ENCODE measurements at places on chromosomes 2 and 18.

- DNase-seq: no peak
Observed at GRCh38 chr2:223460209-223460608, 142.0 kb downstream of the SCG2 start.

- no peak for DNase-seq
Observed at GRCh38 chr2:222577341-222577740, 78.6 kb downstream of the FARSB start.

GRCh38 chr2:20400787-20401488, 45.9 kb upstream of the RHOB start:
- DNase-seq: no peak

DNA sequence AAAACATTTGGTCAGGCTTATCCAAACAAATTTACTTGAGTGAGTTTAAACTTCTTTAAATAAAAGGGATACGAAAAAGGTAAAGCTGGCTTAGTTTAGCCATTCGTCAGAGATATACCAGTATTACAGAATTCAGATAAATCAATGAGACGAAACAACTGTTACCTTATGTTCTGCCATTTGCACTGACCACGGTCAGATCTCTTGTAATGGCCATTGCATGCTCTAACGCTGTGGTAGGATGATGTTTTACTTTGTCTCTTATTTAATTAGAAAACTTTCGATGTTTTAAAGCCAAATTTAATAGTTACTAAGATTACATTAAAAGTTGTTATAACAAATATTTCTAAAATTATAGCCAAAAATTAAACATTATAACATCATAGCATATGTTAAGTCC, 1.5 kb downstream of the C18orf54 start:
- DNase-seq: no peak

DNA sequence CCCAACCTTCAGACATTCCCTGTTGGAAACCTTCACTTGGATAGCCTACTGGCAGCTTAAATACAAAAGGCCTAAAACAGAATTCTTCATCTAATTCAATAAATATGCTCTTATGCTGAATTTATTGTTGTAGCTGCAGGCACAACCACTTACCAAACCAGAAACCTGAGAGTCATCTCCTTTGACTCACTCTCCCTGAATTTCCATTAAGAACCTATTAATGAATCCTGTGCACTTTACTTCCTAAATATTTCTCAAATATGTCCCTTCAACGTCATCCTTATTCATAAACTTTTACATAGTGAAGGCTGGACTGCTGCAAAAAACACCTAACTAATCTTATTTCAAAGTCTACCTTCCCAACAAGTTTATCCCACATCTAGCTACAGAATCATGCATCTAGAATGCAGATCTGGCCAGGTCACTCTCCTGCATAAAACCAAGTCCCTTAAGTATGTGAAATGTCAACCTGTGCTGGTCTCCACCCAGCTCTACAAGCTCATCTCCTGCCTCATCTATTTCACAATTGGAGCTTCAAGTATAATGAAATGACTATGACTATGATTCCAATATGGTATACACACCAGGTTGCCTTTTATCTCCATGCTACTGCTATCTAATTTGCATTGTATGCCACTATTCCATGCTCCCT, 354.2 kb downstream of the ZEB2 start:
- DNase-seq: no peak

GRCh38 chr2:75390169-75390568, 170.6 kb downstream of the EVA1A start:
- DNase-seq: peak; percentile 12

GRCh38 chr2:239013678-239013976, 165.7 kb downstream of the TWIST2 start:
- no peak for DNase-seq

GRCh38 chr2:163662141-163662780, 73.5 kb downstream of the FIGN start:
- DNase-seq: no peak

GRCh38 chr2:66082581-66082980, 352.3 kb upstream of the MEIS1 start:
- DNase-seq: no peak

DNA sequence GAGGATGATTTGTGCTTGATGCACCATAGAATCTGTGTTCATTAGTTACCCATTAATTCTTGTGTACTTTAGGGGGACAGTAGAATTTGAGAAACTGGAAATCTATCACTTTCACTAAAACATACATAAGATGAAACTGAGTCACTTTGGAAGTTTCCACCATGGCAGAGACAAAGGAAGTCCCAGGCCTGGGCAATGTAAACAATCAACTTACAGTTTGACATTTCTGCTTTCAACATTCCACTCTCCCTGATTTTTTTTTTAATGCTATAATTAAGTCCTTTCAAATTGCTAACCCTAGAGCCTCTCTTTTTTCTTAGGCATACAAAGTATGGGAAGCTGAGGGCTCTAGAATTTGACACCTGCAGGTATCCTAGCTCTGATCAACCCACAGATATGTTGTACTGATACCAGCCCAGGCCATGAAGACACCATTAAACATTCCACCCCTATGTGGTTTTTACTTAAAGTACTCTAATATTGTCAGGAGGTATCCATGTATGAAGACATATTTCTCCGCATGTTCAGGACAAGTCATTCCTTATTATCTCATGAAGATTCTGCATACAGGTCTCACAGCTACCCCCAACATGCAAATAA, 88.5 kb upstream of the GLS start:
- DNase-seq: no peak

DNA sequence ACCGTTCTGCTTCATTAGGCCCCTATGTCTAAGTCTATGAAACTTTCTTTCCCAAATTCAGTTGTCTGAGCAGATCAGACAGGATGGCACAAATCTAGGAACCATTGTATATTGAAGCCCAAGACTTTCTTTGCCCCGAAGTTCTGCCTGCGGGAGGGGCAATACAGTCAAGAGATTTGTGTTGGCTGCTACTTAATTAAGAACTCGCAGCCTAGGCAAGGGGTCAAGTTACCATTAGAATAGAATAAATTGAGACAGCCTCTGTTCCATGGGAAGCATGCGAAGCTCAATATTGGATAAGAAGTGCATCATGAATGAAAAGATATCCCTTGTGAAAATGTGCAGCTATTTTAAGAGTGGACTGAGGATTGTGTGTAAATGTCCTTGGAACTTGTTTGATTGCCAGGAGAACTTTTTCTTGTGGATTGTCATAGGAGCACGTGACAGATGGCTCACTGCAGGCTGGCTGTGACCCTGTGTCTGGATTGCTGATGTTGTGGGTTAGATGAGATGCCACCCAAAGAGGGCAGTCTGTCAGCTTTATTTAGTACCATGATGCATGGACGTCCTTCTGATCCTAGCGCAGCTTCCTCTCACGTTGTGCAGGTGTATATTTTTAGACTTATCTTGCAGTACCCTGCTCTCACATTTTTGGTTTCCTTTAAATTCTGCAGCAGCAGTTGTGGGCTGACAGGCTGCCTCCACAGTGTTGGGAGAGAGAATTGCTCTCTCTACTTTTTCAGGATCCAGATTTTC, 30.9 kb downstream of the HAUS1 start:
- no peak for DNase-seq

DNA sequence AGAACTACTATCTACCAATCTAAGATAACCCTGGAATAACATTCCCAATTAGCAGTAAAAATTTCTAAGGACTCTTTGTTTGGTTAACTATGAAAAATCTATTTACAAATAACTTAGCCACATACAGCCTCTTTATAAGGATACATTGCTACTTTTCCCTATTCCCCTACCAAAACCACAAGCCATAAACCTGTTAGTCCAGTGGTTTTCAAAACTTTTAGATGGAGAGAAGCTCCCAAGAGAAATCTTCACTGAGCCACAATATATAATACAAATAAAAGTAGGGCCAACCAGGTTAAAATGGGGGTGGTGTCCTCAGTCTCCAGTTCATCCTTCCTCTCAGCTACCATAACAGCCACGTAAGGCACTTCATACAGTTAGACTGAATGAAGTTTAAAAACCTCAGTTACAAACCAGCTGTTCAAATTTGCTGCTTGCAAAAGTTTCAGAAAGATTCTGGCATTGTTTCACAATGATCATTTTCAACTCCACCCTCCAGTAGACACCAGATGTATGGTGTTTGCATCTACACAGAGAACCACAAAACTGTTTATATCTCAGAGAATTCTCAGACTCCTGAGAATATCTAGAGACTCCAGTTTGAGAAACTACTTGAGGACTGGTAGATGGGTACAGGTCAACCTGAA, 26.0 kb downstream of the SOS1 start:
- no peak for DNase-seq
